ENCODE measurements at places on chromosomes 12 and 14.

- DNase-seq: no peak
These were observed 110.9 kb downstream of the PAH start for GRCh38 chr12:102806110-102806509.

GRCh38 chr12:18419311-18419710 lies 158.0 kb downstream of the PIK3C2G start:
- no peak for DNase-seq

- DNase-seq: peak; percentile 37
These were observed 27.8 kb upstream of the GPR132 start for GRCh38 chr14:105093038-105093430.

DNA sequence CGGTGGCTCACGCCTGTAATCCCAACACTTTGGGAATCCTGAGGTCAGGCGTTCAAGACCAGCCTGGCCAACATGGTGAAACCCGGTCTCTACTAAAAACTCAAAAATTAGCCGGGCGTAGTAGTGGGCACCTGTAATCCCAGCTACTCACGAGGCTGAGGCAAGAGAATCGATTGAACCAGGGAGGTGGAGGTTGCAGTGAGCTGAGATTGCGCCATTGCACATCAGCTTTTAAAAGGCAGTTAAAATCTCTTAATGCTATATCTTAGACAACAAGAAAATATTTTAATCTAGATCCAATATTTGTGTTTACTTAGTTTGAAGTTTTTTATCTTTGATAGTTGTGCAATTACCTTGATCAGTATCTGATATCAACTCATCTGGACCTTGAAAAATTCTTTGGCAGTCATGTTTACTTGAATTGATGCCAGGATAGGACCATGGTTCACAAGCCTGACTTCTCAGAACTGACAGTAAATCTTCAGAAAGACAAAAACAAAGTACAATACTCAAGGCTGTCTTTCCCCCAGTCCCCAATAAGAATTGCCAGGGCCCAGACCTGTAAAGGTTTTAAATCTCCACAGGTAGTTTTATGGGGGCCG lies 135.0 kb upstream of the AEBP2 start:
- no peak for DNase-seq

GRCh38 chr14:41668356-41668755 lies 61.7 kb downstream of the LRFN5 start:
- no peak for DNase-seq

DNA sequence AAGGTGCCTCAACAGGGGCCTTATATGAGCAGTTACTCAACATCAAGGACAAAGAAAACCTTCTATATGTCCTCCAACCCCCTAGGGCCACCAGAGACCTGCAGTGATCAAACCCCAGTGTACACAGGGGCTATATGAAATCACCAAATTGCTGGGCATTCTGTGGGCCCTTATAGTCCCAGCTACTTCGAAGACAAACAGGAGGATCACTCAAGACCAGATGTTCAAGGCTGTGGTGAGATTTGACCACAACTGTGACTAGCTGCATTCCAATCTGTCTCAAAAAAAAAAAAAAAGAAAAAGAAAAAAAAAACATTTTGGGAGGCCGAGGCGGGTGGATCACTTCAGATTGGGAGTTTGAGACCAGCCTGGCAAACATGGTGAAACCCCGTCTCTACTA lies 51.0 kb upstream of the PRB2 start:
- no peak for DNase-seq

- no peak for DNase-seq
These were observed 50.1 kb upstream of the KCNA1 start for GRCh38 chr12:4859478-4860210.

DNA sequence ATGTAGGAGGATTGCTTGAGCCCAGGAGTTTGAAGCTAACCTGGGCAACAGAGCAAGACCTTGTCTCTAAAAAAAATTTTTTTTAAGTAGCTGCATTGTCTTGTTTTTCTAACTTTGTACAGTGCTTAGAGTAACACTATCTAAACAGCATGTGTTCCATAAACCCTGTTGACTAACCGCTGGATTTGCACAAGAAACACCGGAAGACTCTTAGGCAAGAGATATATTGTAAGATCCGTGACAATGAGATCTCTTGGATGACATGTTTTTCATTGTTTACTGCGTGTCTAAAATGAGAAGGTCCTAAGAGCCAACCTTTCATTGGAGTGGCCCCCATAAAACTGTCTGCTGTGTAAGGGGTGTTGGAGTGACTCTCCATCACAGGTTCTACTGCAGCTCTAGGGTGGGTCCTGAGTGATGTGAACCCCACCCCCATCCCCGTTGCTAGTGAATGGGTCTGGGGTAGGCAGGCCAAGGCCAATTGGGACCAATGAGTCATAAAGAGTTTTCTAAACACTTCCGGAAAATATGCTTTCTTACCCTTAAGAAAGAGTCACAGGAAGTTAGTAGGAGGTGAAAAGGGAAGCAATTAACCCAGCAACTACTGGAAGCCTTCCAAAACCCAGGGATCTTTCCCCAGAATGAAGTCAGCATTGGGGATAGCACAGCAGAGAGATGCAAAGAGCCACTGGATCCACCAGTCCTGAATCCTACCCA lies 24.3 kb upstream of the PCNX1 start:
- no peak for DNase-seq
